ENCODE measurements at places on chromosomes 2 and 18.

GRCh38 chr2:20333738-20334137 lies 16.9 kb downstream of the PUM2 start:
- no peak for DNase-seq

DNA sequence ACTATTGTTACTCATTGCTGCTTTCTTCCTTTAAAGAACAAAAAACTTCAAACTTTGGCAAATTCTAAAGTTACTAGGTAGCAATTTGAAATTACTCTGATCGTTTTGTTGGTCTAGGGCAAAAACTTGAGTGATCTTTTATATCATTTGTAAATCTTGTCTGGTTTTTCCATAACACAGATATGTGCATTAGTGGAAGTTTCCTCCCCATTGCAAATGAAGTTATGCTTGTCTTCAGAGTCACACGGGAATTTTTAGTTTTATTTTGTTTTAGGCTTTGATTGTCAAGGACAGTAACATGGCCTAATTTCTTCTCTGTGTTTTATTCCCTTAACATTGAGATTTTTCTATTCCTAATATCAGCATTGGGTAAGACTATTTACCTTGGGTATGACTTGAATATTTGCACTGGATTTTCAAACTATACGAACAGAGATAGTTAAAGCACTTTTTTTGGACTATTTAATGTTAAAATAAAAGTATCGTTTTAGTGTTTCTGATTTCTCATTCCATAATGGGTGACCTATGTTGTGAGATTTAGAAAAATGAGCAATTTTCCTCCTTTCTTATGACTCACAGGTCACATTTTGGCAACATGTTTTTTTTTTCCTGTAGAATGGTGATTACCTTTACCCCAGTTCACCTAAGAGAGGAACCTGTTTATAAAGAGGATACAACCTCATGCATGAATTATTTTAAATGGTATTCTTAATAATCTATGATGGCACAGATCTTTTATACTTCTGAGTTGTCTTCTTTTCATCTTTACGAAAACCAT lies 65.0 kb downstream of the BABAM2 start:
- DNase-seq = peak; percentile 11

DNA sequence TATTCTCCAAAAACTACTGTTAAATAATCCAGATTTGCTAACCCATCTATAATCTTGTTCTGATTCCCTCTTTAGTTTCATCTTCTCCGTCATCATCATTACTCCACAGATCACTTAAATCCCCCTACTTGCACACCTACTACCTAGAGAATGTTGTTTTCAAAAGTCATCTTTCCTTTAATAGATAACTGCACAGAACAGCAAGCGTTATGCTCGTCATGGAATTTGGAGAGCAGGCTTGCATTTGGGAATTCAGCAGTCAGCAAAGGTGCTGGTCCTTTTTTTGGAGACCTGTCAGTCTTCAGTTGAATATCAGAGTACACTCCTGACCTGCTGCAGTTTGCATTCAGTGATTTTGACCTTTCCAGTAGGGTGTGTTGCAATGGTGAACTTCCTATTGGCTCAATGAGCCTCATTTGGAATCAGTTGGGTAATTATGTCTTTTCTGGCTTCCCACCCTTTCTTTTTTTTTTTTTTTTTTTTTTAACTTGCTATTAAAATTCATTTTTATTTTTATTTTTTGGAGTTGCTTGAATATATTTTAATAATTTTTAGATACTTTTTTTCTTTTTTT lies 110.6 kb downstream of the HNRNPLL start:
- no peak for DNase-seq

GRCh38 chr2:27640722-27641245 lies 11.9 kb downstream of the GPN1 start:
- no peak for DNase-seq

DNA sequence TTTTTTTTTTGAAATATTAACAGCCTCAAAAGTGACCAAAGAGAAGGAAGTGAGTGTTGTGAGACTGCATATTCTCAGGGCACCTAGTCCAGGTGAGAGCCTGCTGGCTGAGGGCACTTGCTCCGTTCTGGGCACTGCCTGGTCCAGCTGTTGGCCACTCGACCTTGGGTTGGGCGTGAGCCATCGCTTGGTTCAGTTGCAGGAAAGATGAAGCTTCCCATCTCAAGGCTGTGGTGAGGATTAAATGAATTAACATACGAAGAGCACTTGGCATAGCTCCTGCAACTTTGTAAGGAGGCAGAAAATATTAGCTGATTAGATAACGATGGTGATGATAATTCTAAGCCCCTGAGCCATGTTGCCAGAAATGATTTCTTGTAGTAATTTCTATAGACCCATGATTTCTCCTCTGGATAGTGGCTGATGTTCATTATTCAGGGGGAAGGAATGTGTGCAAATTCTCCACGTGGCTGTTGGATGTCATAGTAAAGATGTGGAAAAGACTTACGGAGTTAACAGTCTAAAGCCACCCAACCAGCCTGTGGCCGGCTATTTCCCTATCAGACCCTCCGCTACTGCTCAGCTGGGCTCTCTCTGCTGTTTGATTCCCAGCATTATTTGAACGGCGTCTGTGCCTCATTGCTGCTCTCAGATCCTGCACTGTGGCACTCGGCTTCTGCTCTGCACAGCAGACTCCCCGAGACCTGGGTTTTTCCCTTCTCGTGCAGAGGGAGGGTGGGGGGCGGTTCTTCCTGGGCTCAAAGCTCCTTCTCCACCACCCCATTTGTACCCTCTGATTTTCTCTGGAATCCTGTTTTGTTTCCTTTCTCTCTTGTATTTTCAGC lies 221.1 kb downstream of the GALR1 start:
- DNase-seq = no peak

DNA sequence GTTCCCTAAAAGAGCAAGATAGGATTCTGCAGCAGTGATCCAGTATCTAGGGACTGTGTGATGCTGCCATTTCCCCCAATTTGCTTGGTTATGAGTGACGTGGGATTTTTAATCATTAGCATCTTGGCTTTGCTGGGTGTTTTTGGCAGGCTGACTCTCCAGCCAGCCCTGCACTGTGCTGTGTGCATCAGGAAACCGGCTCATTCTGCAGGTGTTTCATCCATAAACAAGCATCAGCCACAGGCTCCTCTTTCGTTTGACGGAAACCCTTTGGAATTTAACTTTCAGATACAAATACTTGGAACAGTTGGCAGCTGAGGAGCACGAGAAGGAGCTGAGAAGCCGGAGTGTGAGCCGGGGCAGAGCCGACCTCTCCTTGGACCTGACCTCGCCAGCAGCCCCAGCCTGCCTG lies 135.9 kb downstream of the TPGS2 start:
- DNase-seq = peak; percentile 86

GRCh38 chr2:171741189-171741588 lies 53.9 kb downstream of the DYNC1I2 start:
- peak; percentile 69 for DNase-seq

DNA sequence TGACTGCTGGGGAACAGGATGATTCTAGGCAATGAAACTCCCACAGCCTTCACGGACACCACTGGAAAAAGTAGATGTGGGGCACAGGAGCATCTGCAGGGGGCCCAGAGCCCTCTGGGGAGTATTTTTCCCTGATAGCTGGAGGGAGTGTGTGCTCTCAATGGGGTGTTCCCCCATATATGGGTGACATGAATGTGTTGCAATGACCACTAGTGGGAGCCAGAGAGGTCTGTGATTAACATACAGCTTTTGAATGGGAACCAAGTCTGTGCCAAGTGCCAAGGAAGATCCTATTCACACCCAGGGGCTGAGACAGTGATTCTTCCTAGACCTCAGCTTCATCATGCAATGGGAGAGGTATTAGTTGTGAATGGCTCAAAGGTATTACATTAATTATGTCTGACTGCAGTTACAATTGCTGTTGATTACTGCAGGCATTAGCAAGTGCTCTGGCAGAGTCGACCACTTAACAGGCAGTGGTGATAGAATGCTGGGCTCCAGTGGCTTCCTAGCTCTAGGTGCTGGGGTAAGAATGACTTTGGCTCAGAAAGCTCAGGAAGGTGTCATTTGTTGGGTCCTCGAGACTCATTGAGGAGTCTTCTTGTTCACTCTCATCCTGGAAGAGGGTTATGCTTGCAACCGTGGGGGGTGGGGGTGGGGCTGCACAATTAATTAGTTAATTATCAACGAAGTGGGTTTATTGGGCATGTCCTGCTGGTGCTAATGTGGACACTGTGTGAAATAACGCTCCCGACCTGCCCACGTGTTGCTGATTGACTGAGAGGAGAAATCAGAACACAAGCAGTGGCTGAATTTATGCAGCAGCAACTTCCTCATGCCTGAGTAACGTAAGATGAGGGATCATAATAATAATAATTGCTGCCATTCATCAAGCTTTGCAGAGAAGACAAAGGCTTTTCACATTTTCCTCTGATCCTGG lies 194.1 kb downstream of the CLIP4 start:
- peak; percentile 66 for DNase-seq

GRCh38 chr2:134676960-134677359 lies 41.8 kb downstream of the TMEM163 start:
- DNase-seq = no peak

- DNase-seq = no peak
Observed at GRCh38 chr2:160408173-160408958, 85.2 kb downstream of the RBMS1 start.

- no peak for DNase-seq
Observed at GRCh38 chr18:34115409-34116081, 109.2 kb downstream of the NOL4 start.

GRCh38 chr2:156561326-156561725 lies 125.1 kb downstream of the GPD2 start:
- no peak for DNase-seq

- DNase-seq = peak; percentile 73
Observed at GRCh38 chr2:191950132-191950874, 103.4 kb upstream of the CAVIN2 start.

GRCh38 chr18:13894531-13894930 lies 20.8 kb downstream of the MC2R start:
- no peak for DNase-seq

GRCh38 chr2:71672826-71673795 lies 219.8 kb downstream of the DYSF start:
- DNase-seq = no peak

GRCh38 chr2:111698743-111699554 lies 185.0 kb downstream of the ANAPC1 start:
- peak; percentile 100 for DNase-seq

DNA sequence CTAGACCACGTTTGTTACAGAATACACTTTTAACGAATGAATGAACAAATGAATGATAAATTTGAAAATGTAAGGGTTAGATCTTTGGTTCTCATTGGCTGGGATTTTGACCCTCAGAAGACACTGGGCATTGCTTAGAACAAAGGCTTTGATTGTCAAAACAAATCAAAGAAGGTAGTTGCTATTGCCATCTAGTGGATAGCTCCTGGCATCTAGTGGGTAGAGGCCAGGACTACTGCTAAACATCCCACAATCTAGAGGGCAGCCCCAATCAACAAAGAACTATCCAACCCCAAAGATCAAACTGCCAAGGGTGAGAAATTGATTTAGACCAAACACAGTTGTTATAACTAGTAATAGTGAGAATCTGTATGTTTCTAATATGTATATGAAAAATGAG lies 552.3 kb downstream of the KCNJ3 start:
- DNase-seq = no peak

- no peak for DNase-seq
Observed at GRCh38 chr2:1931003-1931914, 186.9 kb upstream of the PXDN start.

- DNase-seq = peak; percentile 57
Observed at GRCh38 chr2:121596221-121597080, 52.8 kb downstream of the CLASP1 start.

- no peak for DNase-seq
Observed at GRCh38 chr2:143117225-143117624, 12.0 kb upstream of the ARHGAP15 start.

DNA sequence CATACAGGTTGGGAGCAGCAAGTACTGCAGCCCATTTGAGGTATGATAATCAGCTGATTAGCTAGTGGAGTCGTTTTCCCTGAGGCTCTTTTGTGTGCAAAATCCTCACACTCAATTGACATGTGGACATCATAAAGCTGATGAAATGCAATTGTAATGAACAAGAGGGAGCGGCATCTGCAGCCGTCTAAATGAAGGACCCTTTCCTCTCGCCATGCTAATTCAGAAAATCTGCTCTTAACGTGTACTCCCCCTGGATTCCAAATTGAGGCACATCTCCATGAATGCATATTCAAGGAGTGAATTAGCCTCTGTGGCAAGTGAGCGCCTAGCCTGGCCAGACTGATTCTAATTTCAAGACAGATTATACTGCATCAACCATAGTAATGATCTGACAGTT lies 260.9 kb upstream of the ATP5MC3 start:
- no peak for DNase-seq

GRCh38 chr2:204625135-204625534 lies 79.9 kb downstream of the PARD3B start:
- no peak for DNase-seq

GRCh38 chr2:74917702-74918619 lies 40.5 kb upstream of the POLE4 start:
- peak; percentile 96 for DNase-seq
